ENCODE measurements at places on chromosomes 3 and 15.

- no peak for DNase-seq
Measured at GRCh38 chr15:41848631-41849030, 10.0 kb downstream of the PLA2G4B start.

DNA sequence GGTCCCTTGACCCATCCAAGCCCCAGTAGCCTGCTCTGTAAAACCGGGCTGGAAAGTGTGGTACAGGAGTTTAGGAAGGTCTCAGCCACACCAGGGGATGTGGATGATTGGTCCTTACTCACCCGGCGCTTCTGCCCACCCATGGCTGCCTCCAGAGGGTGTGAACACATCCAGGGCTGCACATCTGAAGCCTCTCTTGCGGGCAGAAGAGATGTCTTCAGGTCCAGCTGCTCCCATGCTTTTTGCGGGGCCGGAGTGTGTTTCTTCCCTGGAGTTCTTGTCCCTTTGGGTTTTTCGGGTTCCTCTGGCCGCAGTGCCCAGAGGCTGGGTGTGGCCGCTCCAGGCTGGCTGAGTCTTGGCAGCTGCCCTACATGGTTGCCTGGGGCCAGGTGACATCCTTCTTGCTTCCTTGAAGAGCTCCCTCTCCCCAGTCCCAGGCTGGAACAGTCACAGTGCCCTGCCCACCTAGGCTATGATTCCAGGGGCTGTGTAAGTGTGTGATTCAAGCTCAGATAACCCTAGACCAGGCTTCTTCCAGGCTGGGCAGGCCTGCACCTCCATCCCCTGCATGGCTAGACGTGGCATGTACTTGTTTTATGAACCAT, 33.9 kb downstream of the HDAC11 start:
- DNase-seq = no peak

GRCh38 chr15:98787194-98787593, 138.9 kb downstream of the IGF1R start:
- no peak for DNase-seq

GRCh38 chr3:72238010-72238691, 453.2 kb upstream of the PROK2 start:
- DNase-seq = no peak

DNA sequence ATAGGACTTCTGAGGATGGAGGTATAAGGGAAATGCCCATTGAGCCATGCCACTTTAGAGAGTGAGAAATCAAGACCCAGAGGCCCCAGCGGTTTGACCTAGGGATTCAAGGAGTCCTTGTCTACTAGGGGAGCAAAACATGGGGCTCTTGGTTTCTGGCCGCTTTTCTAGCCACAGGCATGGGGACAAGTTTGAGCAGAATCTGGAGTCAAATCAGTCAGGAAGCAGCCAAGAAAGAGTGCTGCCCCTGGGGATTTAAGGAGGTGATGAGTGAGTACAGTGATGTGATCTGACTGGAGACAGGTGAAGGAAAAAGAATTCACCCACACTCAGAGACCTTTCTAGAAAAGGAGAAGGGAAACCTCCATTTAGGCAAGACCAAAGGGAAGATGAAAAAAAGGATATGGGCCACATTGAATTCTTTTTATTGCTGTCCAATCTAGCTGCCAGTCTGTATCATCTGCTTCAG, 244.0 kb upstream of the TBC1D5 start:
- no peak for DNase-seq

- no peak for DNase-seq
Measured at GRCh38 chr3:178169421-178169820, 366.8 kb upstream of the KCNMB2 start.

Data from CD4-positive, alpha-beta T cell treated with Interferon alpha-2 for 1 hour (primary cell).